ENCODE measurements at places on chromosomes 6 and 20.

DNA sequence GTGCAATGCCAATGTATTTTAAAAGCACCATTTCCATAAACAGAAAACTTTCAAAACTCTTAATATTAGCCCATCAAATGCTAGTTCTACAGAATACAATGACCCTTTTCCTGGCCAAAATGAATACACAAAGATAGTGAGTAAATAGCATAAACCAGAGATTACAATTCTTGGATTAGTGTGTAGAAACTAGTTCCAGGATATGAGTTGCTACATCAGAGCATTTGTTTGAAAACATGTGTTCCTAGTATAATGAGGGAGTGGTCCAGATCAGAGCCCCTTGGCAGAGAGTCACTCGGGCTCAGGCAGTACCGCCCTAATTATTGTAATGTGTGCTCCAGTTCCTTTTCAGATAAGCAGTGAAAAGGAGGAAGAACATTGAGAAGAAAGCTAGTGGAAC is 63.7 kb upstream of the COL21A1 start:
- DNase-seq, result no peak

DNA sequence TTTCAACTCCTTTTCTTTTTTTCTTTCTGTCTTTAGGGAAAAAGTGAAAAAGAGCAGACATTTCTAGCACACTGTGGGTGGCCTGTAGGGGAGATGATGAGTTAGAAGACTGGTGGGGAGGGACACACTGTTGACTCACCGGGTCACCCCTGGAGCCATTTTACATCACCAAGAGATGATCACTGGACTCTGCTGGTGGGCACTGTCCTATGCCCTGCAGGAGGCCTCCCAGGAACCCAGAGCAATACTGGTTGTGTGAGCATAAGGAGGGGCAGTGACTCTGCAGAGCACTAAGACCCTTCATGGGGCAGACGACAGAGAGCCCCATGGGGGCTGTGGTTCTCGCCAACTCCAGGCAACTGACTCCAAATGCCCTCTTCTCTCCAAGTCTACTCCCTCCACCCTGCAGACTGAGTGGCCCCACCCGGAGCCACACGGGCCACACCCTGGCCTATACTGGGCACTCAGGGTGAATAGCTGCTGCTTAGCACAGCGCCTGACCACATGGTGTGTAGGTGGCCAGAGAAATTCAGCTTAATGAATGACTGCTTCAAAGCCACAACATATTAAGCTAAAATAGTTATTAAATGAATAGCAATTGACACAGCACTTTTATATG is 177.5 kb downstream of the CDC5L start:
- DNase-seq, result no peak

DNA sequence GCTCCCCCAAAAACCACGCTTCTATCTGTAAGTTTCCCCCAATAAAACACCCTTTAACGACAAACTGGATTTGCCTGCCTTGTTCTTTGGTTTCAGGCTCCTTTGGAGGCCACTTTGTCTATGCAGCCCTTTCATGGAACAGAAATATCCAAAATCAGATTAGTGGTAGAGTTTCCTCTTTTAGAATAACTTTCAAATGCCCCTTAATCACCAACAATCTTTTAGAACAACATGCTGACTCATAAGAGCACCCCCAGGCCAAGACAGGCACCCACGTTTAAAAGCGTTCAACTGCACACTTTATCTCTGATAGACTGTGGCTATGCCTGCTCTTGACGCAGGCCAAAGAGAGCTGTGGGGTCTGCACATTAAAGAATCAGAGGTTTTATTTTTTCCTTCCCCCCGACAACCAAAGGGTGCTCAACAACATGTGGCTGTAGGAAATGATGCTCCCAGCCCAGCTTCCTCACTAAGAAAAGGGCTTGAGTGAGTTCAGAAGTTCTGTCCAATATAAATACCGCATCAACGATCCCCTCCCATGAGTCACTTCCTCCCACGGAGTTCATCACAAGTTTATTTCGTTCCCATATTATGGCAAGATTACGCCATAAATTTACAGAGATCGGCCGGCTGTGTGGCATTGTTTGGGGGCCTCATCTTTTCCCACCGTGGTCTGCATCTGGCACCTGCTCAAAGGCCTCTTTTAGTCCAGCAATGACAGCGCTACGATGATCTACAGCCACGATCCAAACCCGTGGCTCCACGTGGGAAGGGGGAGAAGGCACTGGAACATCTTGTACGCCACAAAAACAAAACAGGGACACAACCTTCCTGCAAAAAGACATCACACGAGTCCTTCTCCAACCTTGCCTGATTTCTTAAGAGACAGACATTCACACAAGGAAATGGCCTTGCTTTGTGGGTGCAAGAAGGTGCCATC is 88.8 kb upstream of the NFATC2 start:
- no peak for DNase-seq

- no peak for DNase-seq
Measured at GRCh38 chr6:39113788-39114187, 1.2 kb downstream of the SAYSD1 start.

GRCh38 chr6:89793586-89793985 is 26.0 kb downstream of the MDN1 start:
- no peak for DNase-seq

- no peak for DNase-seq
Measured at GRCh38 chr6:38975621-38976049, 72.9 kb upstream of the GLP1R start.

GRCh38 chr20:34040300-34040995 is 46.7 kb downstream of the RALY start:
- DNase-seq, result no peak

- DNase-seq, result no peak
Measured at GRCh38 chr20:40592941-40593340, 96.1 kb downstream of the MAFB start.

- no peak for DNase-seq
Measured at GRCh38 chr6:113647143-113647889, 209.8 kb upstream of the MARCKS start.

DNA sequence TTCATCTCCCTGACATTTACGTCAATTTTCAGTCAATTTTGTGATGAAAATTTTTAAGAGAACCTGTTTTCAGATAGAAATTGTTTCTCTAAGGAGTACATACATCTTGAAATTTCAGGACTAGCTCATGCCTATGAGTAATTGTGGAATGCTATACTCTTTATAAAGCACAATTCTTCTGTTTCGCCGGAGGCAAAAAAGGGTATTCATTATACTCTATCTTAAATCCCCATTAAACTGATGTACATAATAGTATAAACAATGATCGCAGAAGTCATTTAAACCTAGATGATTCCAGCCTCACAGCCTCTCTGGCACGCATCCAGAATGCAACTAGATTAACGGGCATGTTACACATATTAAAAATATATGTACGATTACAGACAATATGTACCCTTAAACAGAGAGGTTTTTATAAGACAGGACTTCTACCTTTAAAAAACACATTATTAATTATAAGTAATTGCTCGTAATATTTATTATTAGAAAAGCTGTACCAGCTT is 62.6 kb downstream of the NRSN1 start:
- DNase-seq, result peak; percentile 8

- no peak for DNase-seq
Measured at GRCh38 chr6:138201836-138202235, 16.5 kb downstream of the PBOV1 start.

DNA sequence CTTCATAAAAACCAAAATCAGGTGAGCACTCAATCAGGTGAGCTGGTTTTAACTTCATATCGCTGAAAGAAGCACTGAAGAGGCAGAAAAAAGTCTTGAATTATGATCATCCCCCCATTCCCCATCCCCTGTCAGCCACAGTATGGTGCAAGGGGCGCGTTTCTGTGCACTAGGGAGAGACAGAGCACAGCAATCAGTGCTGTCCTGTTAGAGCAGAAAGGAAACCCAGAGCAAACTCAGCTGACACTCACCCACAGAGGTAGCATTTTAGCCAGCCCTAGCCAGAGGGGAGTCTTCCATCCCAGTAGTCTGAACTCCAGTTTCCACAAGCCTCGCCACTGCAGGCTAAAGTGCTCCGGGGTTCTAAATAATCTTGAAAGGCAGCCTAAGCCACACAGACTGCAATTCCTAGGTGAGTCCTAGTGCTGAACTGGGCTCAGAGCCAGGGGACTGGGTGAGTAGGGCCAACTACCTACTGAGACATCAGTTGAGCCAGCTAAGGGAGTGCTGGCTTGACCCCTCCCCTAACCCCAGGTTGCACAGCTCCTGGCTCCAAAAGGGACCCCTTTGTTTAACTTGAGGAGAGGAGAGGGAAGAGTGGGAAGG is 1352.6 kb upstream of the GJE1 start:
- DNase-seq, result no peak

DNA sequence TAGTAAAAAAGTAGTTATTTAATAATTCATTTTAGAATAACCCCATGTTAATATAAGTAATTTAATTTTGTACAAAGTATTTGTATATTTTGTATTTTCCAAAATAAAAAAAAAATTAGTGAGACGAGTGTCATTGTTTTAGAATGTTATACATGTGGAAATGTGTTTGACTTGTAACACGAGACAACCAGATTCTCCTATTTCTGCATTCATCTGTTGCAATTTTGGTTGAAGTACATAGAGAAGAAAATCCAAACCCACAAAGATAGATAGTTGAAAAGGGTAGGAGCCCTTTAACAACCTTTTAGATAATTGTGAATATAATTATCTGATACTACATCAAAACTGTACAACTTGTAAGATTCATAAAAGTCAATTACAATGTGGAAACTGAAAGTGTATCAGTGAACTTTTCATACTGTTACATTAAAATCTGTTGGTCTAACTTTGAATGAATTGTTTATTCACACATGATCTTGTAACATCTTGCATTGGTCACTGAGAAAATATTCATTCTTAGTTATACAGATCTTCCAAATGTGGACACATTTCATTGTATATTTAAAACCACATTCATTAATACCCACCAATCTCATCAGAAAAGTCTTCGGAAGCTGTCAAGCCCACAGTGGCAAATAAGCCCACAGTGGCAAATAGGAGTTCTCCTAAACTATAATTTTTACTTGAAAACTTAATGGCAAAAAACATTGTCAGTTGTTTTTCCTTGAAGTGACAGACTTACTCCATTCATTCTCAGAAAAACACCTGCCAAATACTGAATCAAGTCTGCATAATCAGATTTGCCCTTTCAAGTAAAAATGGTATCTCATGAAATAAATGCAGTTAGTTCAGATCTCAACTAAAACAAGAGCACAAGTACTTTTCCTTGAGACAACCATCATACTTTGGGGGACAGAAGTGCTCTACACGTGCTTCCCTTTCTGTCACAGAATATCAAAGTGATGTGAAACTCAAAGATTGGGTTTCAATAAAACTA is 52.8 kb downstream of the FKBP5 start:
- DNase-seq, result no peak

GRCh38 chr6:35018746-35019145 is 122.4 kb downstream of the TCP11 start:
- DNase-seq, result no peak

GRCh38 chr6:143126574-143126941 is 65.9 kb downstream of the AIG1 start:
- DNase-seq, result no peak

DNA sequence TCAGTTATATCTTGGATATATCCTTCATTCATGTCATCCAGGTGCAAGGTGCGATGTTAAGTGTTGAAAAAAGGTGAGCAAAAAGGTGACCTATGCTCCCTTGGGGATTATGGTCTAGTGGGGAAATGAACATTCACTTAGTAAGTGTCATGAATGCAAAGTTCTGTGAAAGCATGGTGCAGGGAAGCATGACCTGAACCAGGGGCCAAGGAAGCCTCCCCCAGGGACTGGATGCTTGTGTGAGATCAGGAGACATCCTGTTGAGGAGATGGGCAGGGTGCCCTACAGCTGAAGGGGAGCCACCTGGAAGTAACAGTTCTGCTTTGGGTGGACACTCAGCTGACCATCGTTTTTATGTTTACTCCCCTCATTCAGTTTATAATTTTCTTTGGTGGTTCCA is 179.5 kb downstream of the SYNDIG1 start:
- no peak for DNase-seq

DNA sequence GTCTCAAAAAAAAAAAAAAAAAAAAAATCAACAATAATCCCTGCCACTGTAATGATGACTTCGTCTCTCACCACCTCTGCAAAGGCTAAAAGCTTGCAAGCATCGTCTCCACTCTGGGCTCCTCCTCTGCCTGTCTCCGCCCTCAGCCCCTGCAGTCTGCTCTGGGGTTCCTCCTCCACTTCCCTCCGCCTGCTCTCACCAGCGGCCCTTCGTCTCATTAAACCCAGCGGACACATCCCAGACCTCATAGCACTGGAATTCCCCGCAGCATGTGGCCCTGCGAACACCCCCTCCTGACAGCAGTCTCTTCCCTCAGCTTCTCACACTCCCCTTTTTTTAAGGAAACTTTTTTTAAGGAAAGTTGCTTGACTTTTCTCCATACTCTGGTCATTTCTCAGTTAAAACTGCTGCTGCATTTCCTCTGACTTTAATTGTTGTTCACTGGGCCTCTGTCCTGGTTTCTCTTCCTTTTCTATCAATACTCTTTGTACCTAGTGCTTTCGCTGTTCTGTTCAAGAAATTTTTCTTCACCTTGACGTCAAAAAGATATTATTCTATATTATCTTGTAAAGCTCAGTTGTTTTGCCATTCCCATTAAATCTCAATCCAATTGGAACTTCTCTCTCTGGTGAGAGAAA is 70.9 kb upstream of the PLEKHG1 start:
- DNase-seq, result no peak

All from NCI-H1105 treated with DMSO at 0.1 percent for 48 hours (cell line).